Posterior vena cava (tissue), 2 donors: ENCODE measurements at places on chromosomes 1 and 21. TPM values are rescaled to one million over a fixed set of nuclear protein-coding genes. Genes with fewer than 3 reads are reported as not detected.

DNA sequence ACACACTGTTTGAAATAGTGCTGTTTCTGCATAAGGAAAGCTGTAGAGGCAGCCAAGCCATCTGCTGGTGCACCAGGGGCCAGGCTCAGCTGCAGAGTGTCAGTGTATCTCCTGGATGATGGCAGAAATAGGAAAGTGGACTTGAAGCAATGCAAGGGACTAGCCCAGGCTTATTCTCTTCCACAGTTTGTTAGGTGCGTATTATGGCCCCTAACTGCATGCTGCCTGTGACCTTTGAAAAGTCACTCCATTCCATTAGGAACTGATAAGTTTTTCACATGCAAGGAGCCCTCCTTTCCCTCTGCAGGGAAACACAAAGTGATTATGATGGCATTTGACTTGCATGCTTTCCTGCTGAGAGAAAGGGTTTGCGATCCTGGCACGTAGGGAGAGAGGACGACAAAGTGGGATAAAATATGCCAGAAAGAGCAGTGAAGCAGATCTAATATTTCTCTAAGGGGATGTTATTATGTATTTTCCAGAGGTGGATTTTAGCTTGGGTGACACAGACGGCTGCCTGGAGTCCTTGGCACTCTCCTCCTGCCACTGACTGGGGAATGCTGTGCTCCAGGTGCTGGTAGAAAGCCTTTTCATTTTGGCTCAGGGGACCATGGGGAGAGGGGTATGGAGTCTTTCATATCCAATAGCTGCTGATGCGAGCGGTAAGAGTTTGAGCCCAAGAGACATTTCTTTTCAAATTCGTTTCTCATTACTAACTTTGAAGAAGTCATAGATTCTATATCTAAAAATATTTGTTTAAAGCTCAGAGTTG lies 402.1 kb upstream of the B3GALT2 start:
- no peak for DNase-seq

- no peak for DNase-seq
Observed at GRCh38 chr1:111758373-111758772, 2.7 kb downstream of the DDX20 start.

DNA sequence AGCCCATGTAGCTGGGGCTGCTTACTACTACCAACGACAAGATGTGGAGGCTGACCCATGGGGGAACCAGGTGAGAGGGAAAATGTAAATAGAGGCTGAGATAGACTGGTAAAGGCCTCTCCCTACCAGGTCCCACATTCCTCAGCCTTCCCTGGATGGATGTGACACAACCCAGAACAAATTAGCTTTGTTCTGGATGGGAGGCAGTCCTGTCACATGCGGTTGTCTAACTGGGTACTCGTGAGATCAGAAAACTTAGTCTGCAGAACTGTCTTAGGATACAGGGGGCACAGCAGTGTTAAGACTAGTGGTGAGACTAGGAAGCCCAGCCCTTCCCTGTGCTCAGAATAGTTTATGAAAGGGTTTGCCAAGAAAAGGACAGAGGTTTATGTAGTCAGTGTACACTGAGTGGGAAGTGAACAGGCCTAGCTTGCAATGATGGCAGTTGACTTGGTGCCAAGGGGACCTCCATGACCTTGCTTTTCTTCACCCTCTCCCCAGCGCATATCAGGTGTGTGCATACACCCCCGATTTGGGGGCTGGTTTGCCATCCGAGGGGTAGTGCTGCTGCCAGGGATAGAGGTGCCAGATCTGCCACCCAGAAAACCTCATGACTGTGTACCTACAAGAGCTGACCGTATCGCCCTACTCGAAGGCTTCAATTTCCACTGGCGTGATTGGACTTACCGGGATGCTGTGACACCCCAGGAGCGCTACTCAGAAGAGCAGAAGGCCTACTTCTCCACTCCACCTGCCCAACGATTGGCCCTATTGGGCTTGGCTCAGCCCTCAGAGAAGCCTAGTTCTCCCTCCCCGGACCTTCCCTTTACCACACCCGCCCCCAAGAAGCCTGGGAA lies 8.4 kb downstream of the MMACHC start:
- no peak for DNase-seq

DNA sequence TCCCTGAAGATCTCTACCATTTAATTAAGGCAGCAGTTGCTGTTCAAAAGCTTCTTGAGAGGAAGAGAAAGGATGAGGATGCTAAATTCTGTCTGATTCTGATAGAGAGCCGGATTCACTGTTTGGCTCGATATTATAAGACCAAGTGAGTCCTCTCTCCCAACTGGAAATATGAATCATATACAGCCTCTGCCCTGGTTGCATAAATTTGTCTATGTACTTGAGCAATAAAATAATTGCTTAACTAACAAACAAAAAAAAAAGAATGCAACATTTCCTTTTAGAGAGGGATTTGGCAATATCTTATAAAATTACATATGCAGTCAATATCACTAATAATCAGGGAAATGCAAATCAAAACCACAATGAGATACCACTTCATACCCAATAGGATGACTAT lies 26.8 kb downstream of the ALDH9A1 start:
- no peak for DNase-seq

The CHIA gene
- not detected for total RNA-seq

DNA sequence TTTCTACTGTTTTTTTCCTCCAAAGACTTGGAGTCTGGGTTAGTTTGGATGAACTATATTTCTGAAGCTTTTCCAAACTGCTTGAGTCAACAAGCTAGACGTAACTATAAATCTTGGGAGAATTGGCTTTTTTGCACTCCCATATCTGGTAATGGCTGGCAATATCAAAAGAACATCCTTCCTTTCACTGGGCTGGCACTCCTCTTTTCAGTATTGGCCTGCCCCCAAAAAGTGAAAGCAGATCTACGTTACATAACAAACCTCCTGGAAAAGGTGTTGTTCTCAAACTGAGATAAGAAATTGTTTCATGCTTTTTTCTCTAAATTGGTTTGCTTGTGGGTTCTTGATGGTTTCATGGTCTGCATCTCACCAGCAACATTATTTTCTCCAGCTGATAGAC lies 499.3 kb downstream of the NEGR1 start:
- DNase-seq = no peak

The AADACL3 gene
- total RNA-seq = not detected

DNA sequence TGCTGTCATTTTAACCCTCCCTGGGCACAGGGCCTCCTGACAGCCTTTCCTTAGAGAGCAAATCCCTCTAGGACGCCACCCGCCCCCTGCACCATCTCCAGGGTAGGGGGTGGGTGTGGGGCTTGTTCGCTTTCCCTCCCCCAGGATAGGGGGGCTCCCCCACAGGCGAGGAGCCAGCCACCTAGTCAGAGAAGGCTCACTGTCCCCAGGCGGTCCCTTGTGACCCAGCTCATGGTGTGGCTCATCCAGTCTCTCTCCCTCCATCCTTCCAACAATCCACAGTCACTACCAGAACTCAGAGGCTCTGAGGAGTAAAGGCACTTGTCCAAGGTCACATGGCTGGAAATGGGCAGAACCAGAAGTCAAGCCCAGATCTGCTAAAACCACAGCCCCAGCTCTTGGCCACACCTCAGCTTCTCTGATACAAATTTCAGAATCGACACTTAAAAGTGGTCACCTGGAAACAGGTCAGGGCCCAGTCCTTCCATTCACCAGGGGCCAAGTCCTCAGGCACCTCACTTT lies 89.8 kb downstream of the MRPL37 start:
- DNase-seq = no peak

- DNase-seq = no peak
Observed at GRCh38 chr21:33261635-33262034, 4.5 kb upstream of the IL10RB start.

DNA sequence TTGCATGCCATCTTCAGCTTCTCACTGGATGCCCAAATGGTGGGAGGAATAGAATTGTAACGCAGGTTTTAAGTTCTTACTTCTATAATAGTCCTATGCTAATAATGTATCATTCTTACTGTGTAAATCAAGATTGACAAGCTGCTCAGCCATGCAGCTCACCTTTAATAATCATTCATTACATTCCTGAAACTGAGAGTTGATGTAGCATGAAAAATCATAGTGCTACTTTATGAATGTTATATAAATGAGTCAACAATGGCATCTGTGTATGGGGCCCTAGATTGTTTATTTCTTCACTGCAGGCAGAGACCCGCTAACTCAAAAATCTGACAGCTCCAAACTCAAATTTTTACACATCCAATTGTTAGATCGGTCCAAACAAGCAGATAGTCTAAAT lies 34.4 kb downstream of the FH start:
- DNase-seq = no peak

- peak; percentile 94 for DNase-seq
Observed at GRCh38 chr1:61606448-61607312, 118.3 kb downstream of the TM2D1 start.
